ENCODE measurements at places on chromosomes 2 and 18.

GRCh38 chr18:24875286-24875685 lies 414.8 kb downstream of the HRH4 start:
- no peak for DNase-seq

DNA sequence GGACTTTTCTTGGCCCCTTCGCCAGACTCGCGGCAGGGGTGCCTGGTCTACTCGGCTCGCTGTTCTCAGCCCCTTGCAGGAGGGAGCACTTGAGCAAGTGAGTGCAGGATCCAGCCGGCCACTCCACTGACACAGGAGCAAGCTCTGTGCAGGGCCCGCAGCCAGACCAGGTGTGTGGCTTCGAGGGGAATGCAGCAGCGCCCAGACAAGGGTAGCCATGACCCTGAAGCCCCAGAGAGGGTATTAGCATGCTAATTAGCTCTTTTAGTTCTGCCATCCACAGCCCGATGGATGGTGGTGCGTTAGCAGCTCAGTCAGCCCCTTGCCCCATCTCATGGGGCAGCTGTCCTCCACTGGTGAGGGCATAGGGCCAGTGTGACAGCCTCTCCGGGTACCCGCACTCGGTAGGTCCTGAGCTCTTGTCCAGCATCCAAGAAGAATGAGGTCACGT lies 103.2 kb upstream of the HS6ST1 start:
- no peak for DNase-seq

DNA sequence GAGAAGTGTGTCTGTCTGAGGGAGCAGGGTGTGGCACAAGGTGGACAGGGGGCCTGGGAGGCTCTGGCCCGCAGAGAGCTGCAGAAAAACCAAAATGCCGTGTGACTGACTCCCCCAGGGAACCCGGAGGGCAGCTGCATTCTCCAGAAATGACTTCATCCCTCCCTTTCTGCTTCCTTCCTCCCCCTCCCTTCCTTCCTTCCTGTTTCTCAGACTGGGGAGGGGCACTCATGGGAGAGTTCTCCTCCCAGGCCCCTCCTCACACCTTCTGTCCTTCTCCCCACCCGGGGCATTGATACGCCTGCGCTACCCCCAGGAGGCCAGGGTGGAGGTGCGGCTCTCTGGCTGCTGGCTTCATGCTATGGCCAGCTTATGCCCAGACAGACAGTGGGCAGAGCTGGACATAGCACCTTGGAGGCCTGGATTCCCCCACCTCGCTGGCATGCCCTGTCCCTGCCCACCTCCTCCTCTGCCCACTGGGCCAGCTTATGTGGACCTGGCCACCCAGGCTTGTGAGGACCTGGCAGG lies 8.2 kb upstream of the GPR17 start:
- no peak for DNase-seq

DNA sequence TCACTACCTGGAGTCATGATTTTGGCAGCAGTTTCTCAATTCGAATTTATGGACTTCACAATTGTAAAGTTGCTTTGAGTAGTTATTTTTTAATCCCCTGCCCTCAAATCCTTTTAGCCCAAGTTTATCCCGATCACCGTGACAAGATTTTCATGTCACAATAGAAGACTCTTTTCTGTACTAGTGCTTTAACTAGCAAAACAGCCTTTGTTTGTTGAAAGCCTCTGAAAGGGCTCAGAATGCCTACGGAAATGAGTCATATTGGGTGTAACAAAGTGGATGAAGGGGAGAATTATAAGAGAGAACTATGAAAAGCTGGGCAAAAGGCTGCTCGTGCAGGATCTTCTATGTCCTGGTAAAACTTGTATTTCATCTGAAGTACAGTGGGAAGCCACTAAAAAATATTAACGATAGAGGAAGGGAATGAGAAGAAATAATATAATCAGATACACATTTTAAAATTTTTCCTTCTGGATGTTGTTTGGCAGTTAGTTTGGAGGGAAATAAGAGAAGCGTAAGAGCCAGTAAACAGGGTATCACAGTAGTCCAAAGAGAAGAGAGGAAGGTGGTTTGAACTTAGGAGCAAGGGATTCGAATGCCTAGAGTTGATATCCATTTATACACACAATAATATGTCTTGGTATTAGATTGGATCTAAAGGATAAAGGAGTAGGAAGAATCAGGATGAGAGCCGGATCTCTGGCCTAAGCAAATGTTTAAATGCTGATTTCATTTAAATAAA lies 114.9 kb downstream of the GALNT13 start:
- DNase-seq: no peak

DNA sequence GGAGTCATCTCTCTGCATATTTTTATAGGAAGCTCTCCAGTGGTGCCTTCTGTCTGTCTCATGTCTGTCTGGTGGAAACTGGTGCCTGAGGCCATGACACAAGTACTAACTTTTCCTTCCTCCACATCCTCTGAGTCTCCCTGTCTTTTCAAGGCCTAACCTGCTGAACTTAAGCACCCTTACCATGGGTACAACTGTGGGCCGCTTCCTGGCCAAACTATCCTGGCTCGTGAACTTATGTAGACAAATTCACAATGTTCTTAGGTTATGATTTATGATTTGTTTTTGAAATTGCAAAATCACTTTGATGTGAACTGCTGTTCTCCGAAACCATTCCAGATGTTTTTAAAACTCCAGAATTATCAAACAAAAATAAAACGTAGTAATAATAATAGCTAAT lies 804.5 kb upstream of the POU3F3 start:
- no peak for DNase-seq

- DNase-seq: no peak
Observed at GRCh38 chr2:120939595-120940318, 204.1 kb downstream of the GLI2 start.

DNA sequence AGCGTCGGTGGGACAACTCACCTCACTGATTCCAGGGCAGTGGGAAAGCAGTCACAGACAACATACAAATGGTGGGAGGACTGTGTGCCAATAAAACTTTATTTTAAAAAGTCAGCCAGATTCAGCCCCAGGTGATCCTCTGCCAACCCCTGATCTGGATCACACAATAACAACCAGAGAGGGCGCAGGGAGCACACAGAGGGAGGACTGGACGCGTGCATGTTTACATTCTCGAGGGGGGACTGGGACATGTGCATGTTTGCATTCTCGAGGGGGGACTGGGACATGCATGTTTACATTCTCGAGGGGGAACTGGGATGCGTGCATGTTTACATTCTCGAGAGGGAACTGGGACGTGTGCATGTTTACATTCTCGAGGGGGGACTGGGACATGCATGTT lies 209.5 kb downstream of the NDUFA10 start:
- DNase-seq: no peak

DNA sequence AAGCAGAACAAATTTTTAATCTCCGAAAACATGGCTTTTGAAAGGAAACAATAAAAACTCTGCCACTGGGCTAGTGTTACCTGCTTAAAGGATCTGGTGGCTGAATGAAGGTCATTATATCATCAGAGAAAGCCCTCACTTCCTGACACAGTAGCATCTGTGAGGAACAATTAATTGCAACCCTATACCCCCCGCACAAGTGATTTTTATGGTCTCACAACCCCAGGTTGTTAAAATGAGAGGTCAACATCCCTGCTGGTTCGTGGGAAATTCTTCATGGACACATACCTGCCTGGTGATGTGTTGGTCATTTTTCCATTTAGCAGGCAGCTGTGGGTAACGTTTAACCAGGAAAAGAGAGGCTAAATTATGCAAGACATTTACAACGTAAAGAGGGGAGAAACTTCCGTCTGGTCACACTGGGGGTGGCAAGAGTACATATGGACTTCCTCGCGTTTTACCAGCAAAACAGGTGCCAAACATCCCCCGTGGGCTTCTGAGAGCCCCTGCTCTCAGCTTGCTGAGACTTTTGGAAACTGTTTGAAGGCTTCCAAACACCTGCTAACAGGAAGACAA lies 29.2 kb downstream of the NIFK start:
- no peak for DNase-seq

DNA sequence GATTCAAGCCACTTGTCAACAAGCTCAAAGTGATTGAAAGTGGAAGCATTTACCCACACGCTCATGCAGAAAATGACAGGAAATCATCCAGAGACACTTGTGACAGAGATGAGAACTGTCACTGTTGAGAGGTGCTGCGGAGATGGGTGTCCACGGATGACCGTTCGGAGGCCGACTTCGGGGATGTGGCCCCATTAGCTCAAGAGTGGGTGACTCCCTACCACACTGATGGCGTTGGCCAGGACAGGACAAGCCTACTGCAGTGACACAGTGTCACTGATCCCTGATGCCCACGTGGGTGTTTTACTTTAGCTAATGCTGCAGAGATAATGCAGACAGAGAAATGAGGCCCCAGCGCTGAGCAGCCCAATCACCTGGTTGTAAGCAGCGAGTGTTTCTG lies 81.5 kb upstream of the YWHAQ start:
- no peak for DNase-seq

GRCh38 chr2:184814421-184814820 lies 216.1 kb downstream of the ZNF804A start:
- no peak for DNase-seq

- DNase-seq: no peak
Observed at GRCh38 chr2:201313362-201313761, 43.8 kb downstream of the FLACC1 start.

DNA sequence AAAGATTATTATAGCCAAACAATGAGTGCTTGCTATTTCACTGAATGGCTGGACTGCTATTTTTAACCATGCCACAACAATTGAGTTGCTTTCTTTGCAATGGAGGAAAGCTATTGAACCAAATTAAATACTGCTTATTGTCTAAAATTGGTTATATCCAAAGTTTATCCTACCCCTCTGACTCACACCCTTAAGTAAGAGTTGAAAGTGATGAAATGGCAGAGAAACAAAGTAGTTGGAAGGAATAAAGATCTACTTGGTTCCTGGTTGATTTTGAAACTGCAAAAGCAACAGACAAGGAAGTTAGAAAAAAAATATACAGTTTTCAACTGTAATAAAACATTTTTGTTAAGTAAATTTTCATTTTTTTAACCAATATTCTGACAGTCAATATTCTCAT lies 47.5 kb downstream of the EML4 start:
- no peak for DNase-seq

- peak; percentile 68 for DNase-seq
Observed at GRCh38 chr2:181457121-181457740, at the start of gene ITGA4. ITGA4 (plus strand) TSS chr2:181457386; CDS start chr2:181457655, 269 bp downstream.

DNA sequence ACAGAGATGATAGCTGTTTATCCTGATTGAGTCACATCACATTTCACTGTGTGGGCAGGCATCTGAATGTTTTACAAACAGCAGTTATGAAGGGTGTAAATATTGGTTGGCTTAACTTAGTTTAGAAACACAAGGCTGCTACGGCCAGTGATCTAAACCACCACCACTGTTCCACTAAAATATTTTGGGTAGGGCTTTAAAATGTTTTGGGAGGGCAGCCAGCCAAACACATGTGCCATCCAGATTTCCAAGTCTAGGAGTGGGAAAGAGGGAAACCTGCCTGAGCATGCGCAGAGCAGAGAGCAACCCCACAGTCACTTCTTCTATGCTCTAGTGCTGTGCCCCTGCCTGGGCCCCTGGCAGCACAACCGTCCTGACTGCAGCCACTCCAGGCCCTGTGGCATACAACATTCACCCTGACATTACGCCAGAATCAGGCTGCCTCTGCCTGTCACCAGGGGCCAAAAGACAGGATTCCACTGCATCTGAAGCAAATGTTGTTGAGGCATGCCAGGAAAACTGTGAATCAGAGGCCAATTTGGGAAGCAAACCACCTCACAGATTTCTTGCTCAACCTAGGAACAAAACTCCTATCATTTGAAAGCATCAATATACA lies 74.8 kb upstream of the COL5A2 start:
- DNase-seq: no peak

DNA sequence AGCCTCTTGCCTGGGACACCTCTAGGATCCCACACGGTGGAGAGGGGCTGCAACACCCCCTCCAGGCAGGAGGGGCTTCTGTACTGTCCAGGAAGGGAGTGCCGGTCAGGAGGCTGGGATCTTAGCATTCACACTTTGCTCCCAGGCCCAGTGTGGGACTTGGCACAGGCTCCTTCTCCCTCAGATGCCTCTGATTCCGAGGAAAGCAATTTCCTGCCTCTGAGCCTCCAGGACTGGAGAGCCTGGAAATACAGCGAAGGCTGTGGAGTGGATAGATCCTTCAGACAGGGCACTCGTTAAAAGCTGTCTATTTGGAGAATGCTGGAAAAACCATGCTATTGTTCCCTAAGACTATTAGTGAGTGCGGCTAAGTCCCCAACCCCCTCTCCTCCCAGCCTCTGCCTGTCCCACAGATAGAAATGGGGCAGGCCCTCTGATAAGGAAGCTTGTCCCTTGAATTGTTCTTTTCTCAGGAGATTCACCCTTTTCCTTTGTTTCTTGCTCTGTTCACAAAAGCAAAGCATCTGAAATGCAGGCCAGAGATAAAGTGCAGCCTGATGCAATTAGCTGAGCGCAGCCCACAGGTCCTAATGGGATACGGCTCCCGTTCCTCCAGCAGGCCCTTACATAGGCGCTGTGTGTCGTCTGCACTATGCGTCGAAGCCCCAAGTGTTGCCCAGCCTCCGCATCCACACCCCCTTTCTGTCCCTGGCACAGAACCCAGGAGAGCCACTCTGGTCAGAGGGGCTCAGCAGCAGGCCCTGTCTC lies 252.2 kb downstream of the KLHL29 start:
- DNase-seq: no peak

- no peak for DNase-seq
Observed at GRCh38 chr2:174957050-174957449, 48.1 kb downstream of the CHN1 start.

- no peak for DNase-seq
Observed at GRCh38 chr2:204871231-204871953, 326.1 kb downstream of the PARD3B start.

- no peak for DNase-seq
Observed at GRCh38 chr2:127634066-127634617, 11.8 kb upstream of the GPR17 start.

GRCh38 chr2:69789772-69790600 lies 39.5 kb upstream of the GMCL1 start:
- no peak for DNase-seq

DNA sequence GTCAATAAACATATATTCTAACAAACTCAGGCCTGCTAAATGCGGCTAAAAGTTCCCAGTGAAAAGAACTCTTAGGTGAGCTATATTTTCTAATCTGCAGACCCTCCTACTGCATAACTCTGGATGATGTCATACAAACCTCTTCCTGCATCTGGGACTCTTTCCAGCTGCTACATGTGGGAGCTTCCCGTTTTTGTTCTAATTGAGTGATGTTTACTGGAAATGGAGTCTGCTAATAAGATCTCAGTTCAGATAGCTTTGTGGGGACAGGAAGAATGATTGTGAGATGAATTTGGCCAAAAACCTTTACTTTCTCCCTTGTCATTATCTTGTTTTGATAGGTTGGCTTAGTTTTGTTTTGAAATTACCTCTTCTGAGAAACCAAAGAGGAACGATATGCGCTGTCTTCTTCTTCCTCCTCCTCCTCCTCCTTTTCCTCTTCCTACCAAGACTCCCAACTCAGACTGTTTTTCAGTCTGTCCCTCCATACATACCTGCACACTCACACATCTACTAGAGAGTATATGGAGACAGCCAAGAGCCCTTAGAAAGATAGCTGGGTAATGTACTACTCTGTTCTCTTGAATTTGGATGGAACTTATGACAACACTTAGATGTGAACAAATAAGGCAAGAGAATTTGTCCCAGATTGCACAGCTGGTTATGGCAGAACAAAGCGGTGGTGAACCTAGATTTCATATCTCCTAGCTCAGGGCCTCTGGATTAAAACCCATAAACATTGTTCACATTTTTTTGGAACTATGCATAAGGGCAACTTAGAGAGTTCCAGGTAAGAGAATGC lies 39.8 kb upstream of the AAK1 start:
- no peak for DNase-seq

- no peak for DNase-seq
Observed at GRCh38 chr2:207558079-207558491, 28.3 kb downstream of the CREB1 start.
